SK-N-DZ (cell line): ENCODE measurements at places on chromosomes 12 and 14.

GRCh38 chr12:121839993-121840761, 18.5 kb downstream of the HPD start:
- DNase-seq, result no peak

DNA sequence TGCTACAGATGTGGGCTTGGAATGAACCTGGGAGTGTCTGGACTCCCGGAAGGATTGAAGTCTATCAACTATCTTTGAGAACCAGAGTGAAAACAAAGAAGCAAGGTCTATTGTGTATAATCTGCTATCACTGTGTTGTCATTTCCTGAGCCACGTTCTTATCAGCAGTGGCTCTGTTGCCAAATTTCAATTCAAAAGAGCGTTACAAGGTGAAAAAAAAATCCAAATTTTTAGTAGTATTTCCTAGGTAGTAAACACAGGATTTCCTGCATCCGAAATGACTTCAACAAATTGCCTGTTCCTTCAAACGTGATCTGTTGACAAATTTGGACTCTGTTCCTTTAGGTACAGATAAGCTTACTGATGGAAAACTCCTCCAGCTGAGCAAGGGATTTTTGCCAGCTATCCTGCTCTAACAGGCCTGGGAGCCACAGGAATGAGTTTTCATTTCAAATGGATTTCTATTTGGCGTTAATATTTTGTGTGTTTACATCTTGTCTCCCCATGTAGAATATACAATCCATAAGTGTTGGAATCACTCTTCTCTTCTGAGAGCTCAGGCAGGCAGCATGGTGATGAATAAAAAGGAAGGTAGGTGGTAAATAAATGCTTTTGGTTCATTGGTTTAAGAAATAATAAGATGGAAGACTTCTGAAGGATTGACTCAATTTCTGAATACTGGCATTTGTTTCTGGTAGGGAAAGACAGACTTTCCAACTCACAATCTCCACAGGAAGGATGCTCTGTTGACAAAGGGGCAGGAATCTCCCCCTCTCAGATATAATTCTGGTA, 58.5 kb downstream of the GPR135 start:
- DNase-seq, result no peak

DNA sequence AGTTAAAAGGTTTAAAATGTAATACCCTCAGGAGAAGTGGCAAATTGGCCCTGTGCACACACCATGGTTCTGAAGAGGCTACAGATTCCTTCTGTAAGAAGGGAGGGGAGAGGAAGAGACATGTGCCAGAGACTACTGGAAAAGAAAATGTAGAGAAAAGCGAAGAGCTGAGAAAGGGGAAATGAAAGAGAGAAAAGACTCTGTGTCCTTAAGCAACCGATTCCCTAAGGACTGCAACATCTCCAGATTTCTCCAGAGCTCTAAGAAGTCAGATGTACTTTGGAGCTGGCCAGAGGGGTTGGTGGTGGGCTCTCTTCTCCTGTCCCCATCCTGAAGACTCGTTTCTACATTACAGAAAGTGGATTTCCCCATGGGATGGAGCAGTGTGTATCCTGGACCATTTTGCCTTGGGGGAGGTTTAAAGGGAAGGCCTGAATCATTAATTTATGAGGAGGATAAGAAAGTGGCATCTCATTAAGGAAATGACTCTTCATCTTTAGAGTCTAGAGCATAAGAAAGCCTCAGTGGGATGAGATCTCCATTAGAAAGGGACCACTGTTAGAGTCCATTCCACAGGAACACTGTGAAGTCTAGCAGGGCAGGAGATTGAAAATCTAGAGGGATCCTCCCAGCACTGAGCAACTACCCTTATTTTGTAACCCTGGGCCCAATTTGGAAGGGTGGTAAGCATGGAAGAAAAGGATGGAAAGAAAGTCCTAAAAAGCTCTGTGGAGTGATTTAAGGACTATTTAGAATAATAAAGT, 45.5 kb upstream of the FUT8 start:
- no peak for DNase-seq

DNA sequence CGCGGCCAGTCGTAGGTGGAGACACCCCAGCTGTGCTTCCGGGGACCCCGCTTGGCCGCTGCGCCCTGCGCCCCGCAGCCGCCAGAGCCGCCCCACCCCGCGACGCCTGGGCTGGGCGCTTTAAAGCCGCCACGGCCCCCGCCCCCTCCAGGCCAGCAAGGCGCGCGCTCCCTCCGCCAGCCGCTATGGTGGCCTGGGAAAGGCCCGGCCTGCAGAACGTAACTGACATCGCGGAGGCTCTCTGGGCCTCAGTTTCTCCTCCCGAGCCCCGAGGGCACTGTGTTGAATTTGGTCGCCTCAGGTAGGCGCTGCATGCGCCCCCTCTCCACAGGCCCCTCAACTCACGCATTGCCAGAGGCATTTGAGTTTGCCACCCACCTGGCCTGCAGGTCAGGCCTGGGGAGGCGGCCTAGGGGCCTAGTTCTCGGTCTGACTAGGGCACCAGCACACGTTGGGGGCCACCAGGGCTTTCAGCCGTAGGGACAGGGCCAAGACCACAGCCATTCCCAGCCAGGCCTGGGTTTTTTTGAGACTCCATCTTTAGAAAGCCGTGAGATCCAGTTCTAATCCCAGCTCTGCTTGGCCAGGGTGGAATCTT, at the start of gene NGB:
TSS of gene NGB (minus strand) at position 94 of the 598 bp plus-strand sequence. CDS start 269 bp downstream, outside the sequence.
- DNase-seq, result no peak
